ENCODE measurements at places on chromosomes 1 and 21.

GRCh38 chr1:30597711-30598110 is 125.7 kb downstream of the MATN1 start:
- DNase-seq: no peak

GRCh38 chr1:201420608-201421002 is 925 bp downstream of the TNNI1 start:
- no peak for DNase-seq

GRCh38 chr1:232515706-232516105 is 114.2 kb downstream of the SIPA1L2 start:
- DNase-seq: no peak

DNA sequence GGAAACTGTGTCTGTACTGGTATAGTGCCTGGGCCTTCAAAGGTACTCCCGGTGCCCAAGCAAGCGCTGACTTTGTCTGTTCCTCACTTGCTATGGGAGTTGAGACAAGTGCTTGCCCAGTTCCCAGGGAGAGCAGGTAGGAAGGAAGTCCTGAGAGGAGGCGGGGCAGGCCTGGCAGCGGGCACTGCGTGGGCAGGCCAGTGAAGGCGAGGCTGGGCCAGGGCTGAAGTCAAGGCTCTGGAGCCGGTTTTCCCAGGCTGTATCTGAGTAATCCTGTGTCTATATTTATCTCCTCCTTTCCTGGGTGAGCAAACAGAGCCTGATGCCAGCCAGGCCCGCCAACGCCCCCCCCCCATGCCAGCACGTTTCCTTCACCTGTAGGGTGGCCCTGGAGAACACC is 15.9 kb upstream of the EDN2 start:
- DNase-seq: peak; percentile 89

GRCh38 chr1:95889400-95889799 is 655.4 kb downstream of the RWDD3 start:
- no peak for DNase-seq

DNA sequence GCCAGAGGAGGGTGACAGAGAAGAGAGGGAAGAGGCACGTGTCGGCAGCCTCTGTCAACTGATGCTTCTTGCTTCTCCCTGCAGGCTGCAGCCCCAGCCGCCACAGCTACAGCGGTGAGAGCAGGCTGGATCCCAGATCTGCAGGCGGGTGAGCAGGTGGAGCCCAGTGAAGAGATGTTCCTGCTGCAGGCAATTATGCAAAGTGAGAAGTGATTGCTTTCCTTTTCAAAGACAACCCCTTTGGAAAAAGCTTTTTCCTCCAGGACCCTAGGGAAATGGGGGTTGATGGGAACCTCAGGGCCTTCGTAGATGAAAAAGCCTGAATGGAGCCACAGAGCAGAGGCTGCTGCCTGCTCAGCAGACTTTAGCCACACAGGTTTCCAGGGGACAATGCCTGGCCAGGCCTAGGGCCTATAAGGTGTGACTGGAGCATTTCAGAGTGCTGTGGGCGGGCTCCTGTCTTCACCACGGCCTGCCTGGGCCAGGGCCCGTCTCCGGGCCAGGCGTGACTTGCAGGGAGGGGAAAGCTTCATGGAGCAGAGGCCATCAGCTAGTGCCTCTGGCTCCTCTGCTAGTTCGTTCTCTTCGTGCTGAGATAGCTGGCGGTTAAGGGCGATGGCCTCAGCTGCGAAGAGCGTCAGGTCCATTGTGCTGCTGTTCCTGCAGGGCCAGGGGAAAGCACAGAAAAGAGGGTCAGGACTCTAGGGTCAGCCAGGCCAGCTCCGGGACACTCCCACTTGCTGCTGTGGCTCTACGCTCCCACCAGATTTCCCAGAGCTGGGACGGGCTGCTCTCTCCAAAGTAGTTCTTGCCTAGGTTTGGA is 6.9 kb upstream of the KNCN start:
- DNase-seq: no peak

GRCh38 chr1:184664661-184665060 is 90.0 kb downstream of the EDEM3 start:
- DNase-seq: no peak

- DNase-seq: no peak
These were observed 35.5 kb downstream of the CRP start for GRCh38 chr1:159678939-159679338.
